ENCODE measurements at places on chromosomes 6 and 20.

DNA sequence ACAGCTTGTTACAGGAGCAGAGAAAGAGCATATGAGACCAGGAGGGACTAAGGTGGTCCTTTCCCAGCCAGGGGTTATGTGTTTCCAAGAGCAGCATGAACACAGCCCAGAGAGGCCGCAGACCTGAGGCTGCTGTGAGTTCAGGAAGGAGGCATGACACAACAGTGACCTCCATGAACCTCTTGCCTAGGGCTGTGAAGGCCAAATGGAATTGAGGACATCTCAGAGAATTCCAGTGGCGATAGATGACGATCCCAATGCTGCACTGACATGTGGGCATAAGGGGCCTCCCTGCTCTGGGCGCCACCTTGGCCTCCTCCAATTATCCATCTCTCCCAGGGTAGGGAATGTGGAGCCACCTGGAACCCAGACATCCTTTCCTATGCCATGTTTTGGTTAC is 79.9 kb upstream of the FUCA2 start:
- DNase-seq, result no peak

DNA sequence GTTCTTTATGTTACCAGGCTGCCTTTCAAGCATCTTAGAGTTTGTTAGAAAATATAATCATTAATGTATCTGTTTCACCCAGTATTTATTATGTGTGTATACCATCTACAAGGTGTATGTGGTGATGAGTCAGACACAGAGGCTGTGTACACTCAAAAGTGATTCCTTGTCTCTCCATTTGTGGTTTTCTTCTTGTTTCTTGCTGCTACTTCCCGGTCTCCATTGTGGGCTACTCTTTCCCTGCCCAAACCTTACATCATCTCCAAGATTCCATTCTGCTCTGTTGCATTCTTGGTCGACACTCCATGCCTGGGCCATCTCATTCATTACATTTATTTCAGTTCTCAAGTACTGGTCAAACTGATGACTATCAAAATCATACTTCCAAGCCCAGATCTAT is 182.2 kb upstream of the STXBP5 start:
- DNase-seq, result no peak

GRCh38 chr20:49280463-49281058 is 2.7 kb upstream of the ZNFX1 start:
- DNase-seq, result no peak

DNA sequence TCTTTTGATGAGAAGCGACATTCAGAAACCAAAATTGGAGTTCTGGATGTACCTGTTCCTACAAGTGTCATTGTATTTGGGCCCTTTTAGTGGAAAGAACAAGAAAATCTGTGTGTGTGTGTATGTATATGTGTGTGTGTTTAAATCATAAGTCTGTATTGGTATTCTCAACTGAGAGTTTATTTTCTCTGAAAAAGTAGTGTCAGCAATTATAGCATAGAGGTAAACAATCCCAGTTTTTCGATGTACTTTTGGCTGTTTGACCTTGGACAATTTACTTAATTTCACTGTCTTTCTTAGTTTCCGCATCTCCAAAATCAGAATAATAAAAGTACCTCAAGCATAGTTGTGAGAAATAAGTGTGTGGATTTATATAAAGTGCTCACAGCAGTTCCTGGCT is 57.2 kb downstream of the EYA4 start:
- DNase-seq, result no peak

DNA sequence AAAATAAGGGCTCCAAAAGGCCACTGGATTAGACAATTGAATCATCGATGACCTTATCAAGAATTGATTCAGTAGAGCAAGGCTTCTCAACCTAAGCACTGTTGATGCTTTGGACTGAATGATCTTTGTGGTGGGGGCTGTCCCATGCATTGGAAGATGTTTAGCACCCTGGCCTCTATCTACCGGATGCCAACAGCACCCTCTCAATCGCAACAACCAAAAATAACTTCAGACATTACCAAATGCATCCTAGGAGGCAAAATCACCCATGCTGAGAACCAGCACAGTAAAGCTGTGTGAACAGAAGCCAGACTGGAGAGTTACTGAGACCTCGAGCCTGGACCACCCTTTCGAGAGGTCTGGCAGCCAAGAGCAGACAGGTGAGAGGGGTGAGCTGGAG is 67.5 kb downstream of the TBC1D7 start:
- DNase-seq, result no peak

DNA sequence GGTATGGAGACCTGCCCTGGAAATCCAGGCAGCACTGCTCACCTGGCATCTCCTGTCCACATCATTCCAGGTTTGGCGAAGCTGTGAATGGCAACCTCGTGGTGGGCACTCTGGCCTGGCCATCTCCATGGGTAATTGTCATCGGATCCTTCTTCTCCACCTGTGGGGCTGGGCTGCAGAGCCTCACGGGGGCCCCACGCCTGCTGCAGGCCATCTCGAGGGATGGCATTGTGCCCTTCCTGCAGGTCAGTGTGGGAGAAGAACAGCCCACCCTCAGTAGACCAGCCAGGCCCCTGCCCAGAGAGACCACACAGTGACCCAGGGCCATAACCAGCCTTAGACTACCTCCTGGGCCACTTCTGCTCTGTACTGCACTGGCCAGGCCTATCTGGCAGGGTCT is 15.9 kb downstream of the SLC12A5 start:
- no peak for DNase-seq

GRCh38 chr20:62761759-62762131 is 34.5 kb upstream of the MRGBP start:
- no peak for DNase-seq

DNA sequence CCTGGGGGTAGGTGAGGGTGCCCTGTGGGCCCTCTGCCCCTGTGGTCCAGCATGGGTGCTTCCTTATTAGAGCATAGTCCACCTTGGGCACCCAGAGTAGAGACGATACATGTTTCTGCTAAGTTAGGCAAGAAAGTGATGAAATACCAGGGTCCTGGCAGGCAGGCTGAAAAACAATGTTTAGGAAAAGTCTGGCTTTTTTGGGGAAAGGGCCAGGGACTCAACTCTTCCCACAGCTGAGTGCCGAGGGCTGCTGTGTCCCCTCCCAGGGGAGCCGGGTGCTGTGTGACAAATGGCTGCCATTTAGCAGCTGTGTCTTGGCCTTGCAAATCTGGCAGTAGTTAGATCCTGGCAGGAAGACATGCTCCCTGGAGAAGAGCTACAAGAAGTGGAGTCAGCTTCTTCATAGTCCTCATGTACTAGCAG is 61.5 kb downstream of the RREB1 start:
- no peak for DNase-seq

DNA sequence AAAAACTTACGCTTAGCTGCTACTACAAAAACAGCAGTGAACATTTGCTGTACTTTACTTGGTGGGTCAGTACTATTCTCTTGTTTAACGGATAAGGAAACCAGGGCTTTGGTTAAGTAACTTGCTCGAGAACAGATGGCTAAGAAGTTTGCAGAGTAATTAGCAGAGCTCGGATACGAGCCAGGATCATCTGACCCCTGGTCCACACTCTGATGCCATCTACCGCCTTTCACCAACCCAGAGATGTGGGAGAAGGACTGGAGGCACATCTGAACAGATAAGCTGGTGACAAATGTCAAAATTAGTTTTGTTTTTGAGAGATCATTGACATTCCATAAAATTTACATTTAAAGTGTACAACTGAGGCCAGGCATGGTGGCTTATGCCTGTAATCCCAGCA is 18.9 kb upstream of the RPL7L1 start:
- DNase-seq, result no peak

DNA sequence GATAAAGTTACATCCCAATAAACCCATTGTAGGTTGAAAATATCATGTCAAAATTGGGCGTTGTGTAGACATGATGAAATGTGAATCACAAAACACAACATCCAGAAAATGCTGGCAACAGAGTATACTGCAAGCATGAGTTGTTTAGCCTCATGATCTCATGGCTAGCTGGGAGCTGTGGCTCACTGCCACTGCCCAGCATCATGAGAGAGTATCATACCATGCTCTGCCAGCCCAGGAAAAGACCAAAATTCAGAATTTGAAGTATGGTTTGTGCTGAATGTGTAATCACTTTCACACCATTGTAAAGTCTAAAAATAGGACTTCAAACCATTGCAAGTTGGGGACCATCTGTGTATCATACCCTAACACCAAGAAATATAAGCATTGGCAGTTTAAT is 45.2 kb upstream of the SMAP1 start:
- DNase-seq, result no peak

- no peak for DNase-seq
Measured at GRCh38 chr6:92559611-92560010, 859.7 kb downstream of the EPHA7 start.

All from stimulated activated CD4-positive, alpha-beta T cell treated with anti-CD3 and anti-CD28 coated beads, Interleukin-15, amount 100 ng/mL, for 1 hour (primary cell).